ENCODE measurements at places on chromosomes 7 and 10.

DNA sequence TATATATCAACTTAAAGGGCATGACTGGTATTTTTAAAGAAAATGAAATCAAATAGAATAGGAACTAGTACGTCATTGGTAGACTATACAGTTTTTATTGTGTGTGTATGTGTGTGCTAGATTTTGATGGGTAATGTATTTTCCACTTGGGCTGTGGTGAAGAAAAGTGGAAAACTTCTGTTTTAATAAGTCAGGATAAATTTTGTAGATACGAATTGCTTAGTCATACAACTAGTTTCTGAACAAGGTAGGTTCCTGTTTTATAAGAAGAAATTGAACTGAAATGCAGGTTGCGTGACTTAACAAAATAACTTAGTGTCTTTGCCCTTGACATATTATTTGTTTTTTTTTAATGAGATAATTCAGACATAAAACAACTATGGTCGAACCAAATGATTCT is 24.3 kb downstream of the UBN2 start:
- DNase-seq = no peak

DNA sequence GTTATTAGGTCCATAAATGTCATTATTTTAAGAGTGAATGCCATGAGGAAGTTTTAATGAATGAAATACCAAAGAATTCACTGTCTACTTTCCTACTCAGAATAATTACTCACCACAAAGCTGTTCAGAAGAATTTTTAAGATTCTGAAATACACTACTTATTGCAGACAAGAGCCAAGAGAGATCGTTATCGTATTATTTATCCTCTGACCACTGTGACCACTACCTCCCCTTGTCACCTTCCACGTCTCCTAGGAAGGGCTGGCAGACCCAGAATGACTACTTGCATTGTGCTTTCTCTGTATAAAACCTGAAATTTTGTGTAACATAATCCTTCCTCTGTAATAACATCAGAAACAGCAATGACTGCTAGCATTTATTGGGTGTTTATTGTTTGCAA is 81.9 kb downstream of the ABCB5 start:
- no peak for DNase-seq

- no peak for DNase-seq
Measured at GRCh38 chr7:36653663-36654355, 70.5 kb downstream of the AOAH start.

- no peak for DNase-seq
Measured at GRCh38 chr10:104735036-104735756, 94.1 kb downstream of the SORCS3 start.

All from Calu3 (cell line).